NCI-H2171 treated with DMSO at 0.1 percent for 48 hours (cell line): ENCODE measurements at places on chromosomes 7 and 10.

GRCh38 chr10:70458329-70459060 is 17.0 kb upstream of the NODAL start:
- DNase-seq = no peak

DNA sequence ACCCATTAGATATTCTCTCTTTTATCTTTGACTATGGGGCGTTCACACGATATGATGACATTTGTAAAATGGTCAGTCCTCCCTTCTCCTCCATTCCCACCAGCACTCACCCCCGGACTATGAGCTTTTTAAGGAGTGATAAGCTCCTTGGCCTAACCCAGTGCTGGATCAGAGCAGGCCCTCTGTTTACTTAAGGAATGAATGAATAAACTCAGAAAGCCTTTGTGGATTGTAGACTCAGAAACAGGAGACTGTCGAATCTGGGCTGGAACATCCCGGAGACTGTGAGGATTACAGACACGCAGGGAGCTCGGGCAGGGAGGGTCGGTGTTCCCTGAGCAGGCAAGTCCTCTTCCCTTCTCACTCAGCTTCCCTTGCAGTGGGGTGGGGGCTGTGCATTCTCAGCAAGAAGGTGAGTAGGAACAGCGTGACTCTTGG is 6.8 kb upstream of the ZCCHC24 start:
- DNase-seq = no peak

- peak; percentile 56 for DNase-seq
Measured at GRCh38 chr10:128574581-128575210, 448.5 kb upstream of the MKI67 start.

DNA sequence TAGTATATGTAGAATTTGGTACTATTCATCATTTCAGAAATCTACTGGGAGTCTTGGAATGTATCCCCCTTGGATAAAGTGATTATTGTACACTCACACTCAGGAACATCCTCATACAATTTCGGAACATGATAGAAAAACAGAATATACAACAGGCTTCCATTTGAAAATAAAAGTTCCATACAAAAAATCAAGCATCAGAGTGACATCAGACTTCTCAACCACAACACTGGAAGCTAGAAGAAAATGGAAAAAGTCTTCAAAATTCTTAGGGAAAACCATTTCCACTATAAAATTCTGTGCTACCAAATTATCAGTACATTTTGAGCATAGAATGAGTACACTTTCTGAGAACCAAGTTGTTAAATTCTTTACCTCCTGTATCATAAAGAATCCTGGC is 8.8 kb downstream of the LYZL1 start:
- DNase-seq = no peak

- no peak for DNase-seq
Measured at GRCh38 chr7:43694399-43694748, 34.9 kb downstream of the COA1 start.

GRCh38 chr10:1199345-1199673 is 143.1 kb downstream of the WDR37 start:
- no peak for DNase-seq

GRCh38 chr10:87935290-87936141 is 72.1 kb downstream of the PTEN start:
- DNase-seq = no peak

DNA sequence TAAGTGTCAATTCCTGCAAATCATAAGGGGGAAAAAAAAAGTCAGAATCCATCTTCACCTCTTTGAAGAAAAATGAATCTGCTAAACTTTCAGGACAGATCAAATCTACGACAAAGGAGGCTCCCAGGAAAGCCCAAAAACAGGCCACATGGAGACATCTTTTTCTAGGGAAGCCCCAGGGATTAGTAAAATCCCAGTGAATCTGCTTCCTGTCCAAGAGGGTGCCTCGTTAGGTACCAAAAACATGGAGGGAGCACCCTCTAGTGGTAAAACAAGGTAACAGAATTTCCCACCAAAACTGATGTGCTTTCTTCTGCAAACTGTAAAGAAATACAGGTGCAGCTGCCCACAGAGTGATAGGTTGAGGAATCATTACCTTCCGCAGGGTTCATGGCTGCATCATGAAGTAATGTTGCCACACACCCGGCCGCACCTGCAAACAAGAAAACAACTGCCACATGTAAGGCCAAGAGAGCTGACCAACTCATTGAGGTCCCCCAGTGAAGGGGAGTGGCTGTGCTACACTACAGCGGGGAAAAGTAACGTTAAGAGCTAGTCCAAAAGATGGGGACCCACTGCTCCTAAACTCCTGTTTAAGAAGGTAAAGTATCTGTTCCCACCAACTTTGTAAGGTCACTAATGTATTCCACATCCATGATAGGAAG is 7.9 kb downstream of the SLC25A28 start:
- peak; percentile 56 for DNase-seq

DNA sequence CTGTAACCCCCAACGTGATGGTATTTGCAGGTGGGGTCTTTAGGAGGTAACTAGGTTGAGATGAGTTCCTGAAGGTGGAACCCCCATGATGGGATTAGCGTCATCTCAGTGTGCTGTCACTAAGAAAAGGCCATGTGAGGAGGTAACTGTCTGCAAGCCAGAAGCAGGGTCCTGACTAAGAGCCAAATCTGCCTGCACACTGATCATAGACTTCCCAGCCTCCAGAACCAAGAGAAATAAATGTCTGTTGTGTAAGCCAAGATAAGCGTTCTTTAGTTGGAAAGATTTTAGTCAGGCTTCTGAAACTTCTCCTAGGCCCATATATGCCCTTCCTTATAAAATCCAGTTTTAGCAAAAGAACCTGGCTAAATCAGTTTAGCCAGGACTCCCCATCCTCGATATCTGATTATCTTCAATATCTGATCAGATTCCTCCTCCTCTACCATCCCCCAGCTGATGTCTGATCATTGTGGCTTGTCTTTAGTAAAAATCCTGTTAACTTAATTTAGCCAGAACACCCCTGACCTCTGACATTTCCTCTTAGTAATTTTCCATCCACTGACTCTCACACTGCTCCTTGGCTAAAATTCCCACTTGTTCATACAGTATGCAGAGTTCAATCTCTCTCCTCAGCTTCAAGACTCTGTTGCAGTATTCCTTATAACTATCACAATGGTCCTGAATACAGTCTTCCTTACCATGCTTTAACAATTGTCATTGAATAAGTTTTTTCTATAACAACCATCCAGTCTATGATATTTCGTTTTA is 835.4 kb upstream of the PHF14 start:
- DNase-seq = no peak

DNA sequence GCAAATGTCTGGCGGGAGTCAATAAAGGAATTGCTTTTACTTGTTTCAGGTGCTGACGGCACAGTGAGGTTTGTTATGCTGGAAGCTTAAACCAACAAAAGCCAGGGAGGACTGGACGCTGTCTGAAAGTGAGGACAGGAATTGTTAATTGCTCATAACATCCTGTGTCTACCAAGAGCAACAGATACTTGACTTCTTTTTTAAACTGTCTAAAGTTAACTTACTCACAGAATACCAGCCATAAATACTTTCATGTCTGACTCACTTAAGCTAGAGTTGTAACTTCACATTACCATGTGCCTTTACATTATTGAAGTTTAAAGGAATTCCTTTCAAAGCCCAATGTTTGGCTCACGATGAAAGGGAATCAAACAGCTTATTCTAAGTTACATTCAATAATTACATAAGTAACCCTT is 252.7 kb upstream of the SHH start:
- DNase-seq = no peak

- DNase-seq = no peak
Measured at GRCh38 chr7:143884969-143885559, 16.9 kb downstream of the TCAF1 start.

- peak; percentile 7 for DNase-seq
Measured at GRCh38 chr7:144735505-144736276, 100.2 kb downstream of the TPK1 start.

GRCh38 chr7:30159698-30160143 is 24.9 kb downstream of the MTURN start:
- DNase-seq = no peak

- no peak for DNase-seq
Measured at GRCh38 chr7:30251708-30252329, 32.6 kb upstream of the ZNRF2 start.

DNA sequence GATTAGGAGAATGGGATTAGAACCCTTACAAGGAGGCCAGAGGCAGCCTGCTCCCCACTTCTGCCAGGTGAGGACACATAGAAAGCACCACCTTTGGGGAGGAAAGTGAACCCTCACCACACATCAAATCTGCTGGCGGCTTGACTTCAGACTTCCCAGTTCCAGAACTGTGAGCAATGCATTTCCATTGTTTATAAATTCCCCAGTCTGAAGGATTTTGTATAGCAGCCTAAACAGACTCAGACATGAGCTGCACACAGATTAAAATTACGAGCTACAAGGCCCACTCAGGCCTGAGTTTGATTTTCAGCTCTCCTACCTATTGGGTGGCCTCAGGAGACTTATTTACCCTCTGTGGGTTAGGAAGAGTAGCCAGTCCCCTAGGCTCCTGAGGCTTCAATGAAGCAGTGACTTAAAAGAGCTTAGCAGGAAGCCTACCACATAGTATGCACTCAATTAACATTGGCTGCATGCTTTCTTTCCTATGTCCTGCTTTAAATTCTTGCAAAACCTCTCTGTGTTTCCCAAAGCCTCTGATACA is 350.7 kb upstream of the ZMIZ1 start:
- DNase-seq = no peak

DNA sequence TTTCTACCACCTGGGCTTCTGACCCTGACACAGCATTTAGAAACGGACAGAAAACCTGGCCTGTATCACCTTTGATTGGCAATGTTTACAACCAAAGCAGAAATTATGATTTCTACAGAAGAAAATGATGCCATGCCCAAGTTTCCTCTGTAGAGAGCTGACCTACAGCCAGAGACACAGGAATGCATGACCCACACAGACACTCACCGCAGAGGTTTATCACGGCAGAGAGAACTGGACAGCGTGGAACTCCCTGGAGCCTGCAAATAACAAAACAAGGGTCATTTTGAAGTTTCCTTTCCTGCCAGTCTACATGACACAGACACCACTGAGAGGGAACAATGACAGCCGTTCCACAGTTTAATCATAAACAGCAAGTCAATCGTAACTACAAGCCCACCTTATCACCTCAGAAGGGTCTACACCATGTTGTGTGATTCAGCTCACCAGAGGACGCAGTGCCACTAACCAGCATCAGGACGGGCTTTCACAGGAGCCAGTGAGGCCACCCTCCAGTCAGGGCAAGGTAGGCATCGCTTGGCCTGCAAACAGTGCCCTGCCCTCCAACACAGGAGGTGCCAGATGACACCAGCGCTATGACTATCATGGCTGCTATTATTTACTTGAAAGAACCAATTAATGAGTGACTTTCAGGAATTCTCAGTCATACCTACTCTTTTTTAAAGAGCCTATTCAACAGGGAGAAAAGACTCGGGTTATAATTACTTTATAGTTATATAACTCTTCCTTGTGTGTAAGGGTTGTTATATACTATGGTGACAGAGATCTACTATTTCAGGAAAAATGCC is 139.9 kb downstream of the TNS3 start:
- no peak for DNase-seq

GRCh38 chr10:121524157-121524817 is 74.0 kb downstream of the FGFR2 start:
- DNase-seq = peak; percentile 4

DNA sequence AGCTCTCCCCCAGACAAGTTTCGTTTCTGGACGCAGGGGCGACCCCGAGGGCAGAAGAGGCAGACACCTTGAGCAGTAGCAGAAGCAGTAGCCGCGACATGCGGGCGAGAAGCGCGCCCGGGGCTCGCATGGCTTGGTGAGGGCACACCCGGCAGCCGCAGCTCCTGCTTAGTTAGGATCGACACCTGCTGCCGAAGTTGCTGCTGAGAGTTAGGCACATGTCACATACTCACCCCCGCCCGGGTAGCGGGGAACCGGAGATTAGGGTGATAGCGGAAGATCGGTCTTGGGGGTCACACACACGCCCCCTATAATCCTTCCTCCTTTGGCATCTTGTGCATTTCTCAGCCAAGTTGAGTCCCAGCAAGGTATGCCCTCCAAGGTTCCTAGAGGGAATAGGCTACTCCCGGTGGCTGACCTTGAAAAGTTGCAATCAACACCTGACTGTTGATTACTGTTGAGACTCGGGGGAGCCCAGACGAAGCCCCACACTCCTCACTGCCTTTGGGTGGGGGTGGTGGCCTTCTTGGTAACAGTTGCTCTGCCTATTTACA is 668 bp downstream of the GPR37 start:
- peak; percentile 55 for DNase-seq

DNA sequence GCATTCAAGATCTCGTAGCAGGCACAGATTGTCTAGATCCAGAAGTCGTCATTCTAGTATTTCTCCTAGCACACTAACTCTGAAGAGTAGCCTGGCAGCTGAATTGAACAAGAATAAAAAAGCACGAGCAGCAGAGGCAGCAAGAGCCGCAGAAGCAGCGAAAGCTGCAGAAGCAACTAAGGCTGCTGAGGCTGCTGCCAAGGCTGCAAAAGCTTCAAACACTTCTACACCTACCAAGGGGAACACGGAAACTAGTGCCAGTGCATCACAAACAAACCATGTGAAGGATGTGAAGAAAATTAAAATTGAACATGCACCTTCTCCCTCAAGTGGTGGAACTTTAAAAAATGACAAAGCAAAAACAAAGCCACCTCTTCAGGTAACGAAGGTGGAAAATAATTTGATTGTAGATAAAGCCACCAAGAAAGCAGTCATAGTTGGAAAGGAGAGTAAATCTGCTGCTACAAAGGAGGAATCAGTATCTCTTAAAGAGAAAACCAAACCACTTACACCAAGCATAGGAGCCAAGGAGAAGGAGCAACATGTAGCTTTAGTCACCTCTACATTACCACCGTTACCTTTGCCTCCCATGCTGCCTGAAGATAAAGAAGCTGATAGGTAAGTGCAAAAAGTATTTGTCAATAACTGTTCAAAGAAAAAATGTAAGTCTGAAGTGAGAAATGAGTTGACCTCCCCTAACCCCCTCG is 37.7 kb downstream of the CDK13 start:
- no peak for DNase-seq

DNA sequence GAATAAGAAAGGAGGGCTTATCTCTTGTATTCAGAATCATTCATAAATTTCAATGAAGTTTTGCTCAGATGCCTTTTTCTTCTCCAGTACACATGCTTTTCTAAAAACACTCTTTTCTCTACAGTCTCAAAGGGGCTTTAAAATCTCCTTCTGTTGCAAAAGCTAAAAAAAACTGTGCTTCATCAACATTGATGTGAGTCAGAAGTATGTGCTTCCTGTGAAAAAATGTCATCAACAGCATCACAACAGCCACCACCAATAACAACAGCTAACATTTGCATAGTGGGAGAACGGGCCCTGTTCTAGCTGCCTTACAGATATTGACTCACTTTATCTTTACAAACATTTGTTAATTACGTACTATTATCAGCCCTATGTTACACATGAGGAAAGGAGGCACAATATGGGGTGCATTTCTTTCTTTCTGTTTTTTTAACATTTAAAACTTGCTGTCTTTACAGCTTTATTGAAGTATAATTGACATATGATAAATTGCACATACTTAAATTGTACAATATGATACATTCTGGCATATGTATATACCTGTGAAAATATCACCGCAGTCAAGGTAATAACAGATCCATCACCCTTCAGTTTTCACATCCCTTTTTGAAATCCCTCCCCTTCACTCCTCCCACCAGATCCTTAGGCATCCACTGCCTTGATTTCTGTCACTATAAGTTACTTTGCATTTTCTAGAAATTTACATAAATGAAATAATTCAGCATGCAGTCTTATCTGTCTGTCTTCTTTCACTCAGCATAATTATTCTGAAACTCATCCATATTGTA is 1605.4 kb upstream of the LRRTM3 start:
- DNase-seq = no peak

- DNase-seq = no peak
Measured at GRCh38 chr7:50393076-50393475, 57.1 kb downstream of the FIGNL1 start.

- DNase-seq = no peak
Measured at GRCh38 chr7:145152589-145152988, 316.7 kb upstream of the TPK1 start.
